ENCODE measurements at places on chromosomes 12 and 14.
A peak's percentile ranks its signal among the peaks of the same experiment; 100 is the strongest.

- peak; percentile 72 for DNase-seq
Measured at GRCh38 chr14:68359022-68359836, 433.6 kb downstream of the ZFP36L1 start.

DNA sequence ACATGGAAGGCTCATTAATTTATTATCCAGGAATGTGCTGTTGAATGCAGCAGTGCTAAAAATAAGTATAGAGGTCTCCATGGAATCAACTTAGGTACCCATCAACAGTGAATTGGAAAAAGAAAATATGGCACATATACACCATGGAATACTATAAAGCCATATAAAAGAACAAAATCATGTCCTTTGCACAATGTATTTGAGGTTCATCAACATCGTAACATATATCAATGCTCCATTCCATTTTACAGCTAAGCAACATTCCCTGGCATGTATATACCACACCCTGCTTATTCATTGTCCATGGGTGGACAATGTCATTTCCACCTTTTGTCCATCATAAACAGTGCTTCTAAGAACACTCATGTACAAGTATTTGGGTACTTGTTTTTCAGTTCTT lies 147.8 kb upstream of the RASSF8 start:
- no peak for DNase-seq

GRCh38 chr14:94374749-94375260 lies 13.6 kb downstream of the SERPINA1 start:
- no peak for DNase-seq

DNA sequence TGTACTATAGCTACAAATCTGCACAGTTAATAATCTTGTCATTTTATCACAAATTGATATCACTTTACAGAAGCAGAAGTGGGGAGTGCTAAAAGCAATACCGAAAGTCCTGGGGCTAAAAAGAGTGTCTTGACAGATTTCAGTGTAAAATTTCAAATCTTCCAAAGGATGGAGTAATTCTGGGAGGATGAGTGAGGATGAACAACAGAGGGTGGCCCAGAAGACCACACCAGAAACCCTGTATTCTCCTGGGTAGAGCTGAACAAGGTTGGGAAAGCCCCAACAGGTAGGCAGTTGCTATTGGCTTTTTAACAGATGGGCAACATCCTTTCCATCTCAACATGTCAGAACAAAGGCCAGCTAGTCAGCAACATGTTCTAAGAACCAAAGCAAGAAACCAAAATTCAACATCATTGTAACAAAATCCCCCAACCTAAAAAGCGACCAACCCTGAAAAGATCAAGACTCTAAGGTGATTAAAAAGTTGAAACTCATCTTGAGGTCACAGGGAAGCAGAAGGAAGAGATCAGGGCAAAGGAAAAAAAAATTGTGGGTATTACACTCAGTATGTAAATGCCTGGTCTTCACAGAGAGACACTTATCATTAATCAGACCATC lies 38.8 kb downstream of the CBX5 start:
- DNase-seq = no peak

DNA sequence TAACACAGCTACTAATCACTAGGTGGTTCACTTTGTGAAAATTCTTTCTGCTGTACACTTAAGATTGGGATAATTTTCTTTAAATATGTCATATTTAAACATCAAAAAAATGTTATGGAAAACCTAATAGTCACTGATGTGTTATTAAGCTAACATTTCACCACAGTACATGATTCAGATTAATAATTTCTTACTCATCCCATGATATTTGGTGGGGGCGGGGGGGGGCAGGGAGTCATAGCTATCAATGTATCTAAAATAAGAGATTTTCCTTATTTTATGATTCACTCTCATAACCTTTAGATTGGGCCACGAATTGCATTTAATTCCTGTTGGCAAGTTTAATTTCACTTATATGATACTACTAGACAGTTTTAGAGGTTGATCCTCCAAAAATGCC lies 88.8 kb downstream of the KCNH5 start:
- DNase-seq = no peak

DNA sequence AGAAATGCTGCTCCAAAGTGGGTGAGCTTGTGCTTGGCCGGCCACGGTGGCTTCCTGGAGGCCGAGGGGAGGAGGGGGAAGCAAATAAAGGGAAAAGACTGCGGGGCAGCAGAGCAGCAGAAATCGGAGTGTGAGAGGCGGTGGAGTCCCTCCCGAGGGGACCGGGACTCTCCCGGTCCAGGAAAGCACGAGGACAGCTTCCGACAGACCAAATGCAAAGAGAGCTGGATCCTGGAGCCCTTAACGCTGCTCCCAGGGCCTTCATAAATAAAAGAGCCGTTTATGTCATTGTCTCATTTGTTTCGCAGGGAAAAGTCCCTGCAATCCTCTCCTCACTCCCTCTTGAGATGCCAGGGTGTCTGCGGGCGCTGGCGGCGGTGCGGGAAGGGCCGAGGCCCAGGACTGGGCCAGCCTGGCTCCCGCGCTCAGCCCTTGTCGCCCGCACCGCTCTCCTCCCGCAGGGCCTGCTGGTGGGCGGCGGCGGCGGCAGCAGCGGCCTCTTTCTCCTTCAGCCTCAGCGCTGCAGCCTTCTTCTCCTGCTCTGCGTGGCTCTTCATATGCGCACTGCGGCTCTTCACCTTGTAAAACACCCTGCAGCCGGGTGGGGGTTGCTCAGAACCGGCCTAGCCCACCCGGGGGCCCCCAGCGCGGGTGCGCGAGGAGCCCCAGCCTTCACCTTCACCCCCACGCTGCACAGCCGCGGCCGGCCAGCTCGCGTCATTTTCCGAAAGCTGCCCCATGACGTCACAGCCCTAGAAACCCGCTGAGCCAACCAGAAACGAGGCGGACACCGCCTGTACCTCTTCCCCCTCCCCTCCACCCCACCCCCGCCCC lies 4.5 kb upstream of the PNMA1 start:
- peak; percentile 85 for DNase-seq

- no peak for DNase-seq
Measured at GRCh38 chr12:115572440-115572839, 705.1 kb downstream of the MED13L start.

DNA sequence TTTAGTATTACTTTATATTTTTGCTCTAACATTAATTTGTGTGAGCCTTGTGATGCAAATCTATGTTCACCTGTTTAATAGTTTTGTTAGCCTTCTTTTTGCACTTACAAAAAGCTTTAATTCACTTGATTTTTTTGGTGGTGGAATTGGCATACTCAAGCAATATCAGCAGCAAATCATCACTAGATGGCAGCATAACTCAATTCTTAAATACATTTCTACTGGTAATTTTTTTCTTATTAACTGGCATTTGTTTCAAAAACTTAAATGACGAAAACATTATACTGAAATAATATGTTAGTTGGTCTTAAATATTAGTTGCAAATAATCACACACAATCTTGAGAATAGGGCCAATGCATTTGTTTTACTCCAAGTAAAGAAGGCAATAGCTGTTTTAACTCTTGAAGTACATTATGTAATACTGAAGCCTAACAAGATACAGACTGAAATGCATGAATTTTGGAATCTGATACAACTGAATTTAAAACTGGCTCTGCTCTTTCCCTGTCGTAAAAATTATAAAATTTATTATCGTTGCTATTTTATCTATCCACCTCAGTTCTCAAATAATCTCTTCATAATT lies 151.5 kb downstream of the ATXN7L3B start:
- peak; percentile 31 for DNase-seq

DNA sequence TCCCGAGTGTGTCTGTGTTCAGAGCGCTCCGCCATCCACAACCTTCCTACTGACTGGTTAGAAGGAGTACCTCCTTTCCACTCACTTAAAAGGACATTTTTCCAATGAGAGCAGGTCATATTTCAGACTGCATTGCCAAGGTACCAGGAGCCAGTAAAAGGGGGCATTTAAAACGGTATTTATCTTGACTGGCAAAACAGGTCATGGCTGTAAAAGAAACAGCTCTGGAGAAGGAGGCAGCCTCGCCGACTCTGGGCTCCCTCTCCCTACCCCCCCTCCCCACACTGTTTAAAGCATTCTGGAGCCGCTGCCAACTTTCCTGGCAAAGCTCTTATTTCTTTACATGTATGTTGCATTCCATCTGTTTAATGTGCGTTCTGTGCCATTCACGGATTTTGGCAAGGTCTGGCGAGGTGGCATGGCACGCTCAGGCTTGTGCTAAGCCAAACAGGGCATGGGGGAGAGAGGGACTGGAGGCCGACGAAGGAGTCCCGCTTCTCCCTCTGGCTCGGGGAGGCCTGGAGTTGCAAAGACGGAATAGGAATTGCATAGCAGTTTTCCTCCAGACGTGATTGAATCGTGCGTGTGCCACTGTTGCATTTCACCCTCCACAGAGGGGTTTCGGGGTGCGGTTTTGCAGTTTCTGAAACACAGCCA lies 41.2 kb upstream of the MED13L start:
- DNase-seq = no peak

- no peak for DNase-seq
Measured at GRCh38 chr12:129662234-129662633, 241.6 kb downstream of the TMEM132D start.

DNA sequence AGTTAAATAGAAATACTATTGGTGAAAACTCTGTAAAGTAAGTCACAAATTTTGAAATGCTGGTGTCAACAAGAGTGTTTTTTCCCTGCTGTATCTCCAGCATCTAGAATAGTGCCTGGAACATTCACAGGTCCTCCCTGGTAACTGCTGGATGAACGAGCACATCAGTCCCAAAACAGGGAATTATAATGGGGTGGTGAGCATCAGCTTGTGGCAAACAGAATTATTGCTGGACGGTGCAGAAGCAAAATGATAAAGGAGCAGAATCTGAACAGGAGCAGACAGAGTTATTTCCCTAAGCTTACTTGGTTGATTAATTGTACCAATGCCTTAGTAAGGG lies 129.9 kb downstream of the GRIP1 start:
- DNase-seq = no peak

GRCh38 chr12:54879150-54879549 lies 24.8 kb downstream of the MUCL1 start:
- DNase-seq = no peak

DNA sequence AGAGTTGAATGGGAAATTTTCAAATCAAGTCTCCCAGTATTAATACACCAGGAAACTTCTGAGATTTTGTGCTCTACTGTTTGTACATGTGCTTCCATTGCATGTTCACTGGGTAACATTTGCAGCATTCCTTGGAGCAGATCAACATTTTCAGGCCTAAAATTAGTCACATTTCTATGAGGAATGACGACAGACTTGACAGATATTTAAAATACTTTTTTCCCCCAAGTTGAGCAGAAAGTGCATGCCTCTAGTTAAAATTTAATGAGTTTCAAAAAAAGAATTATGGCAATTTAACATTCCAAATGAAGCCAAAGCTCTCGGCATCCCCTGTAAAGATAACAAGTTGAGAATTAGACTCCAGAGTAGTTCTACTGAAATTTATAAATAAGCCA lies 72.3 kb downstream of the C12orf42 start:
- DNase-seq = no peak

- DNase-seq = no peak
Measured at GRCh38 chr12:123771261-123771660, 9.2 kb downstream of the DNAH10 start.

- DNase-seq = peak; percentile 31
Measured at GRCh38 chr14:31419179-31419966, 977 bp downstream of the HEATR5A start.

DNA sequence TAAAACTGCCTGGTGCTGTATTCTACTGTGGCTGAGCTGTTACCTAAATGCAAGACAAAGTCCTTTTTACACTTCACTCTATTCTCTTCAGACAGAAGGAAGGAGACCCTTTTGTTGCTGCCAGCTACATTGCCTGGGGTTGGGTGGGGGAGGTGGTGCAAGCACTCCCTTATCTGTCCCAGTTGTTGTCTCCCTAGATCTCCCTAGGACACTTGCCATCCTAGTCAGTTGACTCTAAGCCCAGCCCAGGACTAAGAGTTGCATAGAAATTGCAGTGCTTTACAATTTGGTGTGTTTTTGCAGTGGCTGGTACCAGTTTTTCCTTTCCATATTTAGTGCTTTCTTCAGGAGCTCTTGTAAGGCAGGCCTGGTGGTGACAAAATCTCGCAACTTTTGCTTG lies 35.1 kb downstream of the SCYL2 start:
- no peak for DNase-seq

GRCh38 chr14:85075694-85076476 lies 454.1 kb upstream of the FLRT2 start:
- DNase-seq = no peak

DNA sequence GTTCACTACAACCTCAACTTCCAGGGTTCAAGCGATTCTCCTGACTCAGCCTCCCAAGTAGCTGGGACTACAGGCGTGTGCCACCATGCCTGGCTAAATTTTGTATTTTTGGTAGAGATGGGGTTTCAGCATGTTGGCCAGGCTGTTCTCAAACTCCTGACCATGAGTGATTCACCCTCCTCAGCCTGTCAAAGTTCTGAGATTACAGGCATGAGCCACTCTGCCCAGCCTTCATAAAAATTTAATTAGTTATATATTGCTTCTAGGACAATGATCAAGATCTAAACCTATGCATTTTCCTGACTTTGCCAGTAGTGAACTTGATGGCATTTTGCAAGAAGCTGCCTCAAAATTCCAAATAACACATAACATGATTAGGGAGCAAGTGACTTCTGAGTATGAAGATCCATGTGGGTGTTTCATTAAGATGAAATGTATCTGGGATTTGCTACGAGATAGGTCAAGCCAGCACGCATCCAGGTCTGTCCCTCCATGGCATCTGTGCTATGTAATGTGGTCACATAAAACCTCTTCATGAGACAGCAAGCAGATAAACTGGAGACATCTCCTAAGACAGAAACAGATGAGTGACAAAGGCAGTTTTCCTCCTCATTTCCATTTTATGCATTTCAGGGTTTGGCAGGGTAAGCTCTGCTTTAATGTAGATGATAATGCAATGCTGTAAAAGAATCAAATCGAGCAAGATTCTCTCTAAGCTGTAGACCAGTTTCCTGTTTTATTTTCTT lies 319.4 kb upstream of the ATP2B1 start:
- no peak for DNase-seq

DNA sequence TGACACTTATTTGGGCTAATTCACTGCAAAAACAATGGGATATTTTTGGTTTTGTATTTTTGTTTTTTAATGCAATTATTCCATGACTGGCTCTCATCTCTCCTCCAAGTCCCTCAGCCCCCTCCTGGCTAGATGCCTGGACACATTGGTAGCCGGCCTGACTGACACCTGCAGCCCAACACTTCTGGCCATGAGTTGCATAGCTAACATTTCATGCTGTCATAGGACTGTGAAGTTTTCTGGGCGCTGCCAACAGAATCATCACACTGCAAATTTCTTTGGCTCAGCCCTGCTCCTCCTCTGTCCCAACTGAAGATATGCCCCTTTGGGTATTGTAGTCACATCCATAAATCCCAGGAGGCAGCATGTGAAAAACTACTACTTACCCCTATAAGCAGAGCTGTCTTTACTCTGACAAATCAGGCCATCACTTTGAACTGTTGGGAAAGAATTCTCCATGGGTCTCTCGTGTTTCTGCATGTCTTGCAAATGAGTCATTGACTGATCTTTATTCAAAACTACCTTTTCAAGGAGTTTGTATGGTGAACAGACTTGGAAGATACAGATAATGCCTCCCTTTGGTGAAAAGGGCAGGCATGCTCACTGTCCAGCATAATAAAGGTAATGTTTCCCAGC lies 126.7 kb upstream of the LGR5 start:
- no peak for DNase-seq

GRCh38 chr14:74538411-74539391 lies 45.1 kb downstream of the ISCA2 start:
- DNase-seq = no peak

- DNase-seq = no peak
Measured at GRCh38 chr14:104142136-104142945, 4.0 kb downstream of the KIF26A start.
